Neural cell (in vitro differentiated cells): ENCODE measurements at places on chromosomes 11 and 22. TPM values are rescaled to one million over a fixed set of nuclear protein-coding genes. Genes with fewer than 3 reads are reported as not detected.

The NLRP10 gene
- not detected in 2 replicates for polyA plus RNA-seq

The HBB gene
- not detected in 2 replicates for polyA plus RNA-seq

The PIWIL4 gene
- 1.3 and 2.9 TPM in 2 replicates for polyA plus RNA-seq

The NCF4 gene
- polyA plus RNA-seq: not detected in 2 replicates

The NOX4 gene
- 0.71 and 0.96 TPM in 2 replicates for polyA plus RNA-seq

The KRTAP5-7 gene
- 0.56 and 1.2 TPM in 2 replicates for polyA plus RNA-seq

The MUS81 gene
- 183 and 211 TPM in 2 replicates for polyA plus RNA-seq

The SPTBN2 gene
- polyA plus RNA-seq: 159 and 219 TPM in 2 replicates

The MMP8 gene
- polyA plus RNA-seq: not detected in 2 replicates

The GRM5 gene
- 11.8 and 11.9 TPM in 2 replicates for polyA plus RNA-seq

The QSER1 gene
- polyA plus RNA-seq: 18.1 and 21.2 TPM in 2 replicates

The SPON1 gene
- polyA plus RNA-seq: 0.66 and 0.74 TPM in 2 replicates

The OR5B21 gene
- polyA plus RNA-seq: not detected in 2 replicates

The OR4C15 gene
- not detected in 2 replicates for polyA plus RNA-seq

The HSCB gene
- polyA plus RNA-seq: 22.4 and 26.7 TPM in 2 replicates

The OR51I2 gene
- not detected in 2 replicates for polyA plus RNA-seq

The CCDC73 gene
- polyA plus RNA-seq: 0.07 TPM in 1 of 2 replicates, not detected in the other

The TTC38 gene
- 1.3 and 1.4 TPM in 2 replicates for polyA plus RNA-seq

The SLC22A9 gene
- not detected in 2 replicates for polyA plus RNA-seq

The KRTAP5-9 gene
- not detected in 2 replicates for polyA plus RNA-seq

The KCNE3 gene
- not detected in 2 replicates for polyA plus RNA-seq

The C11orf86 gene
- not detected in 2 replicates for polyA plus RNA-seq

The VPREB1 gene
- not detected in 2 replicates for polyA plus RNA-seq

The ISX gene
- not detected in 2 replicates for polyA plus RNA-seq

The PRDM10 gene
- 13.7 and 15.3 TPM in 2 replicates for polyA plus RNA-seq

The FAM180B gene
- not detected in 2 replicates for polyA plus RNA-seq

The INPP5J gene
- 3.7 and 9.4 TPM in 2 replicates for polyA plus RNA-seq

The BIK gene
- polyA plus RNA-seq: 1.5 and 3.1 TPM in 2 replicates

The CBLIF gene
- polyA plus RNA-seq: not detected in 2 replicates

The HTR3B gene
- polyA plus RNA-seq: not detected in 2 replicates

The NUP160 gene
- polyA plus RNA-seq: 45.5 and 49.6 TPM in 2 replicates

The STK33 gene
- polyA plus RNA-seq: 11.3 and 13.9 TPM in 2 replicates

The SBF1 gene
- 58.9 and 90.1 TPM in 2 replicates for polyA plus RNA-seq

The ZP1 gene
- 0.62 and 1.5 TPM in 2 replicates for polyA plus RNA-seq

The JHY gene
- polyA plus RNA-seq: 0.37 and 1.0 TPM in 2 replicates

The OR52I1 gene
- polyA plus RNA-seq: not detected in 2 replicates

The KREMEN1 gene
- 2.8 and 3.3 TPM in 2 replicates for polyA plus RNA-seq

The TSG101 gene
- 115 and 129 TPM in 2 replicates for polyA plus RNA-seq

The OR52M1 gene
- not detected in 2 replicates for polyA plus RNA-seq

The OR52A1 gene
- not detected in 2 replicates for polyA plus RNA-seq
